Activated T-helper 1 cell treated with anti-CD3 and anti-CD28 coated beads, Interleukin-2, amount 50 U/mL, for 16 hours (primary cell): ENCODE measurements at places on chromosomes 7 and 10.

- DNase-seq: no peak
Measured at GRCh38 chr7:155298288-155298833, 683 bp downstream of the INSIG1 start.

DNA sequence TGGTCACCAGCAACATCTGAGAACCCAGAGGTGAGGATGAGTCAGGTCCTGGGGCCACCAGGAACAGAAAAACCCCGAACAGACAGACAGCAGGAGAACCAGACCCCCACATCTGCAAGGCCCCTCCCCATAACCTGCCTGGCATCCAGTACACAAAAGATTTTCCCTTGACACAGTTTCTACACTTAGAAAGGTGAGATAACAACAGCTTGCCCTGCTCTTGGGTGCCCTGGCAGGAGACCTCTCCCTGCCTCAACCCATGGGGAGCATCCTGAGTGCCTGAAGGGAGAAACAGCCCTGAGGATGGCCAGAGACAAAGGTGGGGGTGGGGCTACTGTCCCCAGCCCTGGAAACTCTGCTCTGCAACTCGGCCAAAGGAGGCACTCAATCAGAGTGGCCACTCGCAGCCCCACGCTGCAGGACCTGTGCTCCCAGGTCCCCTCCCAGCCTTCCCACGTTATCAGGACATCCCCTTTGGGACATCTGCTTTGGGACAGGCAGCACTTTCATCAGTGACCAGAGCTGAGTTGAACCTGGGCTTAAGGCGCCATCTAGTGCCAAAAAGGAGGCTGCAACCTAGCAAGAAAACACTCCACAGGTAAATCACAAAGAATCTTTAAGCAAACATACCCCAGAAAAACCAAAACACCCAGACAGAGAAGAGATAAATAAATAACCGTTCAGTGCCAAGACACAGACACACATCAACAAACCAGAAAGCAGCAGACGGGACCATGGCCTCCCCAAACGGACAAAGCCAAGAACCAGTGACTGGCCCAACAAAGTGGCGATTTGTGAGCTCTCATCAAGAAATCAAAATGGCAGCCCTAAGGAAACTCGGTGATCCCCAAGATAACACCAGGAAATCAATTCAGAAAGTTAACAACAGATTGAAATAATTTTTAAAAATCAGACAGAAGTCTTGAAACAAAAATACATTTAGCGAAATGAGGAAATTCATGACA, 233.7 kb downstream of the PTPRN2 start:
- DNase-seq: no peak

DNA sequence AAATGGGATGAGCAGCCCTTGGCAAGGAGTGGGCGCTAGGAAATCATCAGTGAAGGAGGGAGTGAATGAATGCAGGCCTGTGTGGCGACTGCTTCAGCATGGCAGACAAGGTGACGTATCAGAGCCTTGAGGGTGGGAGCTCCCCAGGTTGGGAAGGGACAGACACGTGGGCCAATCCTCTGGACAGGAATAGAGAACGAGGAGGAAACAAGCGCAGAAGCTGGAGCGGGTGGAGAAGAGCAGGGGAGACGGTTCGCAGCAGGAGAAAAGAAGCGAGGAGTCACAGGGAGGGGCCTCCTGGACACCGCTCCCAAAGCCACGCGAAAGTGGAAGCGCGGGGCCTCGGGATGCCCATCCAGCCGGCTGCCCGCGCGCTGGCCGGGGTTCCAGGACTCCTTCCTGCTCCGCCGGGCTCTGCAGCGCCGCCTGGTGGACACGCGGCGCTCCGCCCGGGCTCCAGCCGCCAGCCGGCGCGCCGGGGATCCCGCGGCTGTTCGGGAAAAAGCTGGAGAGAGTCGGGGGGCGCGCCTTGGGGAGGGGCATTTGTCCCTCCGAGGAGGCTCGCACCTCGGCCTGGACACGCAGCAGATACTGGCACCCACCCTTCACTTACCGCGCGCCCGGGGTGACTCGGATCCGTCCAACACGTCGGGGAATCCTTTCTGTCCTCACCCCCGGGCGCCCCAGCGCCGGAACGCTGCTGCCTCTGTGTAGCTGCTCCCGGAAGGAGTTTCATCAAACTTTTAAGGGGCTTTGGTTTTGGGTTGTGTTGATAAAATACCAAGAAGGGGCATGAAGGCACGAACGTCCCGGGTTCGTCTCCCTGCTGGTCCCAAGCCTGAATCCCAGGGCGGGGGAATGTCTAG, 6.3 kb downstream of the ZNF503 start:
- no peak for DNase-seq

DNA sequence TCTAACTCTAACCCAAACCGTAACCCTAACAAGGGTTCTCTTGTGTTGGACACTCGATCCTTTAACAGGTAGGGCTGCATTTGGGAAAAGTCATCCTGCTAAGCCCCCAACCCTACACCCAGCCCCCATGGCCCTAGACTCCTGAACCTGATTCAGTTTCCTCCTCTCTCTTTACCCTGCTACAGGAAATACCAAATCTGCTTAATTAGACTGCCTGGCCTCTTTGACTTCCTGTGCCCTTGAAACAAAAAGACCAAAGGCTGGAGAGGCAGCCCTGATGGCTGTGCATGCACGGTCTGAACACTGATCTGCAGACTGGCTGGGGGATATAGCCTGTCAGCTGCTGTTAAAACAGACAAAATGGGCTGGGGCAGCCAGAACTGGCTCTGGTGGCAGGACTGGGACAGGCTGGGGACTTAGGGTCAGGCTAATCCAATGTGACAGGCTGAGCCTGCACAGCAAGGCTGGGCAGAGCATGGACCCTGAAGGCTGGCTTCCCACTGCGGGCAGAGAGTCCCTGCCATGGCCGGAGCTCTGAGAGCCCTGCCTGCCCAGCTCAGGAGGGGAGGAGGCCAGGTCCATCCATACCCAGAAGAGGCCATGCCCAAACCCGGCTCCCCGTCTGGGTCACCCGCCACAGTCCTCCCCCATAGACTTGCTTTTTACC, 51.0 kb upstream of the MSMB start:
- no peak for DNase-seq

DNA sequence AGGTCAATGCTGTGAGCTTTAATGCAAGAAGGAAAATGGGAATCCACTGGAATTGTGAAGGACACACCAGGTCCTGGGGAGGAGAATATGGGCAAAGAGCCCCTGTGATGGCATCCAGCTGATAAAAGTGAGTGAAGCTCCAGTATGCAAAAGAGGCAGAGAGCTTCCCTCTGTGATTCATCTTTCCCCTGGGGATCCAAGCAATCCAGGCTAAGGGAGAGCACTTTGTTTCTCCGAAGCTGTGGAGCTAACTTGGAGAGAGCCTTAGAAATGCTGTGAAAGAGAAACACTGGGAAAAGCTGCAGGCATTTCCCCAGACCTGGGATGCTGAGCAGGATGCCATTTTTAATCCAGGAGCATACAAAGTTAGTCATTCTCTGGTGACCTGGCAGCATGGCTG, 489.5 kb downstream of the SH2D4B start:
- no peak for DNase-seq

GRCh38 chr7:71687831-71688599, 556.1 kb downstream of the GALNT17 start:
- DNase-seq: no peak

DNA sequence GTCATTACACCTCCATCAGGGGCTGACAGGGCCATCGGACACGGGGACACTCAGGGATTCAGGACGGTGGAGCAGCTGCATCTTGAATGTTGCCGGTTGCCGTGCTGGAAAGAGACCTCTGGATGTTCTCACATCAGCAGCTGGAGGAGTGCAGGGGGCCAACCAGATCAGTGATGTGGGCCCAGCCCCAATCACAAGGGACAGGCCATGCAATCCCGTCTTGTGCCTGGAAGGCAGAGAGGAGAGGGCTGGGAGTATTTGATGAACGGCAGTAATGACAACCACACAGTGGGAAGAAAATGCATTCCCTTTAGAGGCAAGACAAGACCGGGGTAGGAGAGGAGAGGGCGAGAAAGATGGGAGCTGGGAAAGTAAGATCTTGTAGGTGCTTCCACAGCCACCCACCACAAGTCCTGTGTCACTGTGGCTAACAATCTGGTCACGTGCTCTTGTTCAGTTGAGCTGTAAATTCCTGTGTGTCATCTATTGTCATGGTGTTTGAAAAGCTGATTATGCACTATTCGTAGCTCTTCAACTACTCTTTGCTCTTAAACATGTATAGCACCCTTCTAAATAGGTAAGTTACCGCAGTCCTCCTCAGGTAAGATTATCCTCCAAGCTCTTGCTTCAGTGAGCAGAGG, 85.9 kb upstream of the LEP start:
- no peak for DNase-seq

DNA sequence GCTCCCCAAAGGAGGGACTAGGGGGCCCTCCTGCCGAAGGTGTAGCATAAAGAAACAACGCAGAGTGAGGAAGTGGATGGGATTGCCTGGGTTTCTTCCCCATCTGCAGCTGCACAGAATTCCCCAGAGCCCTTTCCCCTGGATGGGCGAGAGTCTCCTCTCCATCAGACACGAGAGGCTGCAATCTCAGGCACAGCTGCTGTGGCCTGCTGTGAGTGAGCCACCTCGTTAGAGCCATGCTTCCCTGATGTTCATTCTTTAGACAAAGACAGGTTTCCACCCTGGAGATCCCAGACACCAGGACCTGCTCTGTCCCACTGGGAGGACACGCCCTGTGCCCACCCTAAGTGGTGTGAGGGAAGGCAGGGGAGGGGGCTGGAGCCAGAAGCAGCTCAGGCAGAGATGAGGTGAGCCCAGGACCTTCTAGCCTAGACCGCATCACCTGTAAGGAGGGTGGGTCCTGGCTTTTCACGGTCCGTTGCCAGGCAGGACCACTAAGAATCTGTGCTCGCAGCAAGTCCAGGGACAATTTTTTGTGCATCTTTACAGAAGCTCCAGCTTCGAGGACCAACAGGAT, 268.6 kb upstream of the TCERG1L start:
- DNase-seq: no peak

- DNase-seq: no peak
Measured at GRCh38 chr7:45971661-45972175, 50.6 kb upstream of the IGFBP3 start.

DNA sequence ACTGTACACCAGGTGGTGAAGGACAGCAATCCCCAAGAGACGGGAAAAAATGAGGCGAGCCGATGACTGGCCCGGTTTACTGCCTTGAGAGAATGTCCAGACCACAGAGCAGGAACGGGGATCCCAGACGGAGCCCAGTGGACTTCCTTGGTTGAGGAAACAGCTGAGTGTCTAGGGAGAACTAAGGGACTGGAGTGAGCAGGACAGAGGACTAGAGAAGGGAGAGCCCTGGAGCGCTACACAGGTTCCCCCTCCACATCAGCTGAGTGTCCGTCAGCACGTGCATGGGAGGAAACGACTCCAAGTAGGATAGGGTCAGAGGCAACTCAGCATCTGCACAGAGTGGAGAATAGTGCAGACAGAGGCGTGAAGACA, 7.1 kb upstream of the WDR86 start:
- no peak for DNase-seq

GRCh38 chr7:3156508-3156907, 112.8 kb upstream of the CARD11 start:
- DNase-seq: no peak

- DNase-seq: no peak
Measured at GRCh38 chr7:13055732-13056368, 368.4 kb downstream of the ARL4A start.

DNA sequence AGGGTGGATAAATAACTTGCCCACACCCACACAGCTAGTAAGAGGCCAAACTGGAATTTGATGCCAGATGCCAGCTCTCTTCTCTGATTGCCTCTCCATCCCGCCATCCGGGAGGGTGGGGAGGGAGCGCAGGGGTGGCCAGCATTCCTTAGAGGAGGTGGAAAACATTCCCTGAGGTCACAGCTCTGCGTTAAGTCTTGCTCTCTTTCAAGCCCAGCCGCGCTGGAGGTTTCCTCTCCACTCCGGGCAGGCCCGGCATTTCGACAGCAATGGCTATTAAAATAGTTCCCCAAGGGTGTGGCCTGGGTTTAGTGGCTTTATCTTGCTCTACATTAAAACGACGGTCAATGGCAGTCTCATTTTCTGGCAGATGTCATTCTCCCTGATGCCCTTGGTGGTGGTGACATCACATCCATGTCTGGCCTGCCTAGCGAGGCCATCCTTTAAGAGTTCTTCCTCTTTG, 16.1 kb upstream of the C10orf71 start:
- no peak for DNase-seq

DNA sequence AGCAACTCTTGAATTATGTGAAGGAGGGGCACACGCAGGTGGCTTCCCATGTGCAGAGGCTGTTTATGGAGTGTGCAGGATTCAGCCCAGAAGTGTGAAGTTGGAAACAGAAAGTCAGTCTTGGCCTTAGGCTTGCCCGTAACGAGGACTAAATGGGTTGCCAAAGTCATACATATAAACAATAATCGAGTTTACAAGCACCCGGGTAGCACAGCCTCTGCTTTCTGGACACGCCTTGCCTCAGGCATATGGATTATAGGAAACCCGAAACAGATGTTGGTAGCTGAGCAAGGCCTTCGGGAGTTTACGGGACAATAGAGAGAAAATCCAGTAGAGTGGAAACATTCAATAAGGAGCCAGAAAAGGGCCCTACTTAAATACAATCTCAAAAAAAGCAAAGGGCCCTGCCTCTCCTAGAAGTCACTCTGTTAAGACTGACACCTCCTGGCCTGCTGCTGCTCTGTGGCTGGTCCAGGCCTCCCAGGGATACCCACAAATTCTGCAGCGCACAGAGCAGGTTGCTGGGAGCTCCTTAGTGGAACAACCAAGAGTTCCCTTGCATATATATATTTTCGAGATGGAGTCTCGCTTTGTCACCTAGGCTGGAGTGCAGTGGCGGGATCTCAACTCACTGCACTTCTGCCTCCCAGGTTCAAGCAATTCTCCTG, 48.5 kb downstream of the SMKR1 start:
- DNase-seq: no peak

DNA sequence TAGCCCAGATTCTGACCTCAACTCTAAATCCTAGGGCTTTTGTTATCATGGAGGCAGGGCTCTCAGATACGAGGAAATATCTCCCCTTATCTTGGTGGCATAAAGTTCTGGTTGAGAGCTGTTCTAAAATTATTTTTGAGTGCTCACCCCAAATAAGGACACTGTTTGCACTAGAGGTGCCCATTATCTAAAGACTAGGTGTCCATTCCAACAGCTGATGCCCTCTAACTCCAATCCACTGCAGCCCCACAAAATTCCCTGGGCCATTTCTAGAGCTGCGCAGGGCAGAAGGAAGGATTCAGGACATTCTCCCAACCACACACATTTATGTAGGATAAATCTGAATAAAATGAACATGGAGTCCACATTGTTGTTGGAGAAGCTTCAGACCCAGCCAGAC, 301.9 kb downstream of the FGFR2 start:
- no peak for DNase-seq

DNA sequence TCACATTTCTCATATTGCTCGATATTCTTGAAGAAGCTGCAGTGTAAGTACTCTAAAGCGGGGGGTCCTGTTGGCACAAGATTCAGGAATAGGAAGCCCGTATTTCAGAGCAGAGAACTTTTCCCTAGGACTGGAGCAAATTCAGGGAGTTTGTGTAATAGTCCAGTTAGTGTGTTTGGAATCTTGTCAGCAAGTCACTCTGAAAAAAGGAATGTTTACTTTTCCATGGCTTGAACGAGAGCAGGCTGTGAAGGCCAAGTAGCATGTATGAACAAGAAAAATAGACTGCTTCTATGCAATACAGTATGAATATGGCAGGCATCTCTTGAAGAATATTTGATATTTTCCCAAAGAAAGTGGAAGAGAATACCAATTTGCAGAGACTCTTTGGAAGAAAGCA, 39.8 kb downstream of the CDC123 start:
- no peak for DNase-seq

- DNase-seq: no peak
Measured at GRCh38 chr10:13503745-13504463, 24.9 kb downstream of the BEND7 start.
